Tibial nerve (tissue), 4 donors: ENCODE measurements at places on chromosomes 13 and 19. TPM values are rescaled to one million over a fixed set of nuclear protein-coding genes. Genes with fewer than 3 reads are reported as not detected.

Gene CYP2F1
- total RNA-seq: not detected

Gene ZNF177
- 12.9 TPM for total RNA-seq

Gene NLRP7
- total RNA-seq: not detected

Gene ZNF541
- total RNA-seq: not detected

Gene ONECUT3
- not detected for total RNA-seq

DNA sequence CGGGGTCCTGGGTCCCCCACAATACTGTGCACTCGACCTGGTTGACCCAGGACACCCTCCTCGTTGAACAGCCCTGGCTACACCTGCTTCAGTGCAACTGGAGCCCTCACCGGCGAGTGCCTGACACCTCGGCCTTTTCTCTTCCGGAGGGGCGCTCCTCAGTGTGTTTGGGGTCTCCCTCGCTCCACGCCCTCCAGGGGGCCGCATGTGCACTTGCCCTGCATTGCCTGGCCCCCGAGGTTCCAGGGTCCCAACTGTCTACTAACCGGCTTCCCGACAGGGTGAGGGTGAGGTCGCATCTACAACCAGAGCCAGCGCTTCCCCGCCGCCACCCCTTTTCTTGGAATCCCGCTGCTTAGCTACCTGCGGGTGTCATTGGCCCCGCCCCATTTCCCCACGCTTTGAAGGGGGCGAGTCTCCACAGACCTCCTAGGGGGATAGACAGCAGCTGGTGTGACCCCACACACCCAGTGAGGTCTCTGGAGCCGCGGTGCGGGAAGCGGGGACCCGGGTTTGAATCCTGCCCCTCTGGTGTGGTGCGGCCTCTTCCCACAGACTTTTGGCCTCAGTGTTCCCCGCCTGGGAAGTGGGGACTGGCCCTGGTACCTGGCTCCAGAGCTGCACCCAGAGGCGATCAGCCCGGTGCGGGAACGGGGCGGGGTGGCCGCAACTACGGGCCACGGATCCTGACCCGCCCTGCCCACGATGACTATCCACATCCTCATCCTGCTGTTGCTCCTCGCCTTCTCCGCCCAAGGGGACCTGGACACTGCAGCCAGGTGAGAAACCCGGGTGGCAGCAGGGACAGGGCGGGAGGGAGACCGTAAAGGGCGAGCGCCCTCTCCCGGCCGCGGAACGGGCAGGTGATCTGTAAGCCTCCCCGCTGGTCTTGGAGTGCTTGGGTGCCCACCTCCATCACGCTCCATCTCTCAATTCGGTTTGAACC, at the start of gene ADM5:
TSS of gene ADM5 (plus strand) at position 462 of the 946 bp plus-strand sequence. CDS start at position 706, 244 bp downstream.
- H3K27ac ChIP-seq: peak within 1 kb of the TSS; percentile 13
- no peak for DNase-seq
- H3K36me3 ChIP-seq: no peaks in the 10 kb centered on the region
- H3K4me1 ChIP-seq: no peaks in the 10 kb centered on the region
- peak within 1 kb of the TSS; percentile 24 for H3K4me3 ChIP-seq

GRCh38 chr19:30718707-30719106, 346.5 kb downstream of the ZNF536 start:
- no peaks in the 10 kb centered on the region for H3K36me3 ChIP-seq
- H3K27ac ChIP-seq: peak overlapping the region; percentile 67
- no peak for DNase-seq
- no peak overlapping the region for H3K4me3 ChIP-seq
- H3K4me1 ChIP-seq: no peaks in the 10 kb centered on the region
- H3K27me3 ChIP-seq: no peaks in the 10 kb centered on the region

- H3K27me3 ChIP-seq: no peaks in the 10 kb centered on the region
- H3K27ac ChIP-seq: no peak overlapping the region
- no peak for DNase-seq
These were observed 14.6 kb downstream of the ZNF254 start for GRCh38 chr19:24101459-24102115.

GRCh38 chr13:44932850-44933251, 56.4 kb downstream of the NUFIP1 start:
- no peak overlapping the region for H3K27ac ChIP-seq
- H3K36me3 ChIP-seq: no peaks in the 10 kb centered on the region
- H3K27me3 ChIP-seq: no peaks in the 10 kb centered on the region
- no peak for DNase-seq
- no peaks in the 10 kb centered on the region for H3K4me1 ChIP-seq

- H3K4me3 ChIP-seq: no peak overlapping the region
- no peak for DNase-seq
- no peaks in the 10 kb centered on the region for H3K27me3 ChIP-seq
- no peak overlapping the region for H3K27ac ChIP-seq
These were observed 9.8 kb upstream of the SIAH3 start for GRCh38 chr13:45861322-45861721.

DNA sequence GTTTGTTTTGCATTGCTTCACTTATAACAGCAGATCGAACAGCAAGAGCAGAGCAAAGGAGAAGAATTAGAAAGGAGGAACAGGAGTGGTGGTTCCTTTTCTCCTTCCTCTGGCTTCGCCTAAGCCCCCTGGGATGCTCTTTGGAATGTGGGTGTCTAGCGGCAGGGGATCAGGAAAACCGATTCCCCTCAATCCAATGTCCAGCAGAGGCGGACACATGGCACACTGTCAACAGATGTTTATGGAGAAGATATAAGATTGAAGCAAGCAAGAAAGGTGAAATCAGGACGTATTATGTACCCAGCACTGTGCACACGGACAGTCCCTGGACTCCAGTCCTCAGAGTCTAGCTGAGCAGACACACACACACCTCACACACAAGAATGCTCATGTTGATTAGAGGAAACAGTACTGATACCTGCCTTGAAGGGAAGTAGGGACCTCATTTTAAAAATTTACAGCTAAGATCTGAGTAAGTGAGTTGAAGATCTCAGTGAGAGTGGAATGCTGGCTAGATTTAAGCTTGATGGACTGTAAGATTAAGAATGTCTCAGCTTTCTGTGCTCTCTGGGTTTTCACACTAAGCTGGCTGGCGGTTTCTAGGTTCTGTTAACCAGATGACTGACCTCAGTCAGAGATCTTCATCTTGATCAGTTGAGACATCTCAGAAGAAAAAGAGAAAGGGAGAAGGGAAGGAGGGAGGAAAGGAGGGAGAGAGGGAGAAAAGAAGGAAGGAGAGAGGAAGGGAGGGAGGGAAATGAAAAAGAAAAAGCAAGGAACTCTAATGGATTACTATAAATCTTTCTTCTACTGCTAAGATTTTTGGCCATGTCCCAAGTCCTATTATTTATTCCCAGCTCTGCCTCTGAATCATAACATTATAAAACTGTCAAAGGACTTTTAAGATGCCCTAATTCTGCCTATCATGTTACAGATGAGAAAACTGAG, 44.8 kb downstream of the FLT1 start:
- DNase-seq: no peak
- H3K27me3 ChIP-seq: no peaks in the 10 kb centered on the region
- H3K27ac ChIP-seq: no peak overlapping the region
- no peaks in the 10 kb centered on the region for H3K36me3 ChIP-seq
- peaks cover 13% of the 10 kb centered on the region for H3K4me1 ChIP-seq

GRCh38 chr19:6023085-6023682, 45.2 kb upstream of the RANBP3 start:
- no peaks in the 10 kb centered on the region for H3K36me3 ChIP-seq
- no peaks in the 10 kb centered on the region for H3K27me3 ChIP-seq
- H3K27ac ChIP-seq: no peak overlapping the region
- no peak overlapping the region for H3K4me3 ChIP-seq
- H3K4me1 ChIP-seq: peaks cover 16% of the 10 kb centered on the region
- no peak for DNase-seq

GRCh38 chr13:40508127-40508526, 158.3 kb downstream of the FOXO1 start:
- H3K4me1 ChIP-seq: peaks cover 6% of the 10 kb centered on the region
- H3K4me3 ChIP-seq: no peak overlapping the region
- no peaks in the 10 kb centered on the region for H3K36me3 ChIP-seq
- no peaks in the 10 kb centered on the region for H3K27me3 ChIP-seq
- no peak for DNase-seq

- no peaks in the 10 kb centered on the region for H3K36me3 ChIP-seq
- no peak for DNase-seq
- no peaks in the 10 kb centered on the region for H3K27me3 ChIP-seq
These were observed 59.8 kb upstream of the MEDAG start for GRCh38 chr13:30846311-30846710.

DNA sequence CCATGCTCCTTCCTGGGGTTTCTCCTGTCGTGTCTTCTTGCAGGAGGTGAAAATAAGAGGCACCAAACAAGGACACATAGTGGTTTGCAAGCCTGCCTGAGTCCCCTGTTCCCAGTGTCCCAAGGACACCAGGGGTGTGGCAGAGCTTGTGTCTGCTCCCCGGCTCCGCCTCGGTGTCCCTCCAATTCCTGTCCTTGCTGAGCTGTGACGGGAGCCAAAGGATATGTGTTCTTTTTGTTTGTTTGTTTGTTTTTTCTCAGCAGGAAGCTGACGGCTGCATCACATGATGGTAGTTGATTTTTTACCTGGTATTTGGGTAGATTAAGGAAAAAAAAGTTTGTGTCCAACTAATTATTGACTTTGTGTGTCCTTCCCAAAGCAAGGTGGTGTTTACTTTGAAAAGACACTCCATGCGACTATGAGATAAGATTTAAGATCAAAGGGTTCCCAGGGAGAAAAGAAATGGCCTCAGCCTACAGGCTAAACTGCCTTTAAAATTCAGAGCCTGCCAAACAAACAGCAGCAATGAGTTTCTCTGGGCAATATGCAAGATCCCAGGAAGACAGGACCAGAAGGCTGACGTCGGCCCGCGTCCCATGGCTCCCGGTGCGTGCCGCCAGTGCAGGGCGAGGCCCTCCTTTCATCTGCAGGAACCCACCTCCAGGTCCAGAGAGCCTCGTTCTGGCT, 50.8 kb upstream of the XPO4 start:
- no peak overlapping the region for H3K4me3 ChIP-seq
- H3K27ac ChIP-seq: no peak overlapping the region
- DNase-seq: no peak
- no peaks in the 10 kb centered on the region for H3K4me1 ChIP-seq
- no peaks in the 10 kb centered on the region for H3K36me3 ChIP-seq
- peaks cover 5% of the 10 kb centered on the region for H3K27me3 ChIP-seq

DNA sequence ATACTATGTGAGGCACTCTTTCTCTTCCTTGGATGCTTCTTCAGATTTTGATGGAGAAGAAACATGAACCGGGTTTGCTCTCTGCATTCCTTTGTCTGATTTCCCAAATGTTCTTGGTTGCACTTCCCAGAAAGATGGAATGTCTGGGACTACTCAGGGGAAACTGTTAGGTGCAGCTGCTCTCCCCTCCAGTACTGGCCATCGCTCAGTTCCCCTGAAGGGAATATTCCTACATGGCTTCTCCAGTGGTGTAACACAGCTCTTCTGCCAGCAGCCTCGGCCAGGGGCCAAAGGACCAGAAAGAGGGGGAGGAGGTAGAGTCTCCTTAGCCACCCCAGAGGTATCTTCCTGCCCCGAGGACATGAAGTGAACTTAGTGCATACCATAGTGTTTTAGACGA, 33.5 kb upstream of the SPRY2 start:
- DNase-seq: peak; percentile 54
- no peaks in the 10 kb centered on the region for H3K36me3 ChIP-seq
- H3K4me1 ChIP-seq: no peaks in the 10 kb centered on the region
- no peak overlapping the region for H3K27ac ChIP-seq
- H3K4me3 ChIP-seq: no peak overlapping the region

DNA sequence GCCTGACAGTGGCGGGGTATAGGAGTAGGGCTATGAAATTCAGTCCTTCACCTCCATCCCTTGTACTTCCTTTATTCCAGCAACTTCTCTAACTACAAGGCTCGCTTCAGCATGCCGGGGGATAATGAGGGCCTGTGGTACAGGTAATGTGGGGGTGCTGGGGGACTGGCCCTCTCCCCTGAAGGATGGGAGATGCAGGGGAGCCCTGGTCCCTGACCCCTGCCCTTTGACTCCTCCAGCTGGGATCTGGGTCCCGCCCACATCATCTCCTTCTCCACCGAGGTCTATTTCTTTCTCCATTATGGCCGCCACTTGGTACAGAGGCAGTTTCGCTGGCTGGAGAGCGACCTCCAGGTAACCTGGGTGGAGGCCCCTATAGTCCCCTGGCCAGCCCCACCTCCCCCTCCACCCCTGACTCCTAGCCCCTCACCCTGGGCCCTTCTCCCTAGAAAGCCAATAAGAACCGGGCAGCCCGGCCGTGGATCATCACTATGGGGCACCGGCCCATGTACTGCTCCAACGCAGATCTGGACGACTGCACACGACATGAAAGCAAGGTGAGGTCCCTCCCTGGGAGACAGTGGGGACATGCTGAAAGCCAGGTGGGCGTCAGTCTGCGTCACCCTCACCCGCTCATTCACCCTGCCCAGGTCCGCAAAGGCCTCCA, 16.5 kb downstream of the ACP7 start:
- no peaks in the 10 kb centered on the region for H3K4me1 ChIP-seq
- no peak overlapping the region for H3K4me3 ChIP-seq
- H3K27ac ChIP-seq: no peak overlapping the region
- no peak for DNase-seq
- H3K36me3 ChIP-seq: no peaks in the 10 kb centered on the region

GRCh38 chr19:56266051-56266450, 6.5 kb upstream of the EDDM13 start:
- H3K27ac ChIP-seq: no peak overlapping the region
- H3K4me3 ChIP-seq: no peak overlapping the region
- no peaks in the 10 kb centered on the region for H3K4me1 ChIP-seq
- peaks cover 8% of the 10 kb centered on the region for H3K36me3 ChIP-seq
- no peak for DNase-seq

DNA sequence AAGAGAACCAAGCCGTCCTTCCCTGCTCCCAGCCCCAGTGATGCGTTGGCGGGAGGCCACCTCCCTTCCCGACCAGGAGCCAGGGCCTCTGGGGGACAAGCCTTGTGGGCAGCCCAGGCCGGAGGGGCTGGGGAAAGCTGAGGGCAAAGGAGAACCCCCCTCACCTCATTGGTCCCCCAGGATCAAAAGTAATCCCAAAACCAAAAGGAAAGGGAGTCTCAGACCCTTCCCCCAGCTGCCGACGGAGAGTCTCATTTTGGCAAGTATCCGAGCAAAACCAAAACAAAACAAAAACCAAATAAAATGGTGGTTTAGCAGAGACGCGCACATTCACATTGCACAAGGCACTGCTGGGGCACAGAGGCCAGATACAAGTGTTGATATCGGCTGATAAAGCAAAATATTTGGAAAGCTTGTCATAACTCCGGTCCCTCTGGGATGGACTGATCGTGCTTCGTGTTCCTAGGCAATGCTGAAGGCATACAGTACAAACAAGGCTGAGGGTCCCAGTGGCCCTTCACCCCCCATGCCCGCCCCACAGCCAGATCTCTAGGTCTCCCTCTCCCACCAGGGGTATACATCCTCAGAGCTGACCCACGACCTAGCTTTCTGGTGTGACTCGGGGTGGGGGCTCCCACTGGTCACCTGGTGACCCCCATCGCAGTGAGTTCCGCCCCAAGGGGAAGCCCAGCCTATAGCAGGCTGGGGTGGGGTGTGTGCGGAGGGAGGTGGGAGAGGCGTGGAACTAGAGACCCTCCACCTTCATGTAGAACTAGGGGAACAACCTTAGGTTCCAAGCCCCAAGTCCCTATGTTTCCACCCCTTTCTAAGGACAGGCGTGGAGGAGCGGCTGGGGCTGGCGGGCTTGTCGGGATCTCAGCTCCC, 2.1 kb downstream of the CEBPA start:
- peaks cover 18% of the 10 kb centered on the region for H3K27me3 ChIP-seq
- no peaks in the 10 kb centered on the region for H3K4me1 ChIP-seq
- no peak for DNase-seq
- H3K27ac ChIP-seq: peak overlapping the region; percentile 33

- peak overlapping the region; percentile 43 for H3K27ac ChIP-seq
- H3K4me1 ChIP-seq: peaks cover 26% of the 10 kb centered on the region
- no peaks in the 10 kb centered on the region for H3K36me3 ChIP-seq
- no peak overlapping the region for H3K4me3 ChIP-seq
- no peaks in the 10 kb centered on the region for H3K27me3 ChIP-seq
These were observed 22.4 kb downstream of the MED26 start for GRCh38 chr19:16605553-16605994.
